ENCODE measurements at places on chromosomes 16 and 17.

DNA sequence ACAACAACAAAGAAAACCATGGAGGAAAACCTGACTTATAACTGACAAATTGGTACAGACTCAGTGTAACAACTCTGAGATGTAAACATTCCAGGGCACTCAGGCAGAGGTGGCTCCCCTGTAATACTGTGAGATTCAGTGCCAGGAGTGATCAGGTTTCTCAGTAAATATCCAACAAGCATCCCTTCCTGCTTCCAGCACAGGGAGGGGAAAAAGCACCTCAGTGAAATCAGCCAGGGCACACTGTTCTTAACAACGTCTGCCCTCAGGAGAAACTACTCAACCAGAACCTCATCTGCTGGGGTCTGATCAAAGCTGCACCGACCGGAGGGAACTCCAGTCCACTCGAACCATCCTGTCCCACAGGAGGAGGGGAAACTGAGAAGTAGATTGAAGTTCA lies 52.3 kb downstream of the AMFR start:
- no peak for DNase-seq

- no peak for DNase-seq
Observed at GRCh38 chr16:11175106-11175786, 80.8 kb downstream of the SOCS1 start.

DNA sequence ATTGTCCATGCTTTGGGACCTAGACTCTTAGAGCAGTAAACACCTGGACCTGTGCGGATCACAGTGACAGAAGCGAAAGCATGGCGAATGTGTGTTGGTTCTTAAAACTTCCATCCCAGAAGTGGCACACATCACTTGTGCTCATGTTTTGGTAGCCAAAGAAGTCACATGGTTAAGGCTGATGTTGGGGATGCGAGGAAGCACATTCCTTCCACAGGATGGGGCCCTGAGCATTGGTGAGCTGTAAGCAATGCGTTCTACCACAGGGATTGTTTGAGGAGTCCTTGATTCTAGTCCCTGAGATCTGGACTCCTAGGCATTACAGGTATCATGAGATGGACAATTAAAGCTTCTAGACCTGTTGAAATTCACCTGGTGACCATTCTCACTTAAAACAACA lies 375.9 kb downstream of the UTP18 start:
- DNase-seq, result no peak

DNA sequence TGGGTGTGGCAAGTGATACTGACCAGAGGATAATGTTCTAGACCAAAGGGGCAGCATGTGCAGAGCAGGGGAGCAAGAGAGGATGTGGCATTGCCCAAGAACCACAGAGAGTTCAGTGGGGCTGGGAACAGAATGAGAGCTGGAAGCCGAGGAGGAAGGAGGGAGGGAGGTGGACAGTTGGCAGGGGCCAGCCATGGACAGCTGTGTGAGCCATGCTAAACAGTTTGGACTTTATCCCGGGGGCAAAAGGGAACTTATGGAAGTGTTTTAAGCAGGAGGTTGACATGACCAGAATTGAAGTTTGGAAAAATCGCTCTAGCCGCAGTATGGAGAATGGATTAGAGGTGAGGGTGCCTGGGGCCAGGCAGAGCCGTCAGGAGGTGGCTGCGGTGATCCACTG lies 29.4 kb upstream of the TMEM132E start:
- no peak for DNase-seq

GRCh38 chr17:45288825-45289224 lies 26.9 kb upstream of the SPATA32 start:
- DNase-seq, result no peak

DNA sequence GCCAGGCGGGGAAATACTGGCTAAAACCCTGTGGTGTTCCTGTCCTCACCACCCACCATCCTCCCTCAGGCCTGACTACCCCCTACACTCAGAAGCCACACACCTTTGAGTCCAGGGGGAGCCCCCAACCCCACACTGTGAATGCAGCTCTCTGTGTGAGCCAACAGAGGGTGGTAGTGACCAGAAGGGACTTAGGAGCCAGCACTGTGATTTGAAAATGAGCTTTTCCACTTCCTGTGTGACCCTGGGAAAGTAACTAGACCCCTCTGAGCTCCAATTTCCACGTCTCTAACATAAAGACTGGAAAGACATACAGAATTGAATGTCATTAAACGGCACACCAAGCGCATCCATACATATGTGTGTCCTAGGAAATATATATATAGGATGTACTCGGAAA lies 58.7 kb downstream of the SDK2 start:
- DNase-seq, result no peak

DNA sequence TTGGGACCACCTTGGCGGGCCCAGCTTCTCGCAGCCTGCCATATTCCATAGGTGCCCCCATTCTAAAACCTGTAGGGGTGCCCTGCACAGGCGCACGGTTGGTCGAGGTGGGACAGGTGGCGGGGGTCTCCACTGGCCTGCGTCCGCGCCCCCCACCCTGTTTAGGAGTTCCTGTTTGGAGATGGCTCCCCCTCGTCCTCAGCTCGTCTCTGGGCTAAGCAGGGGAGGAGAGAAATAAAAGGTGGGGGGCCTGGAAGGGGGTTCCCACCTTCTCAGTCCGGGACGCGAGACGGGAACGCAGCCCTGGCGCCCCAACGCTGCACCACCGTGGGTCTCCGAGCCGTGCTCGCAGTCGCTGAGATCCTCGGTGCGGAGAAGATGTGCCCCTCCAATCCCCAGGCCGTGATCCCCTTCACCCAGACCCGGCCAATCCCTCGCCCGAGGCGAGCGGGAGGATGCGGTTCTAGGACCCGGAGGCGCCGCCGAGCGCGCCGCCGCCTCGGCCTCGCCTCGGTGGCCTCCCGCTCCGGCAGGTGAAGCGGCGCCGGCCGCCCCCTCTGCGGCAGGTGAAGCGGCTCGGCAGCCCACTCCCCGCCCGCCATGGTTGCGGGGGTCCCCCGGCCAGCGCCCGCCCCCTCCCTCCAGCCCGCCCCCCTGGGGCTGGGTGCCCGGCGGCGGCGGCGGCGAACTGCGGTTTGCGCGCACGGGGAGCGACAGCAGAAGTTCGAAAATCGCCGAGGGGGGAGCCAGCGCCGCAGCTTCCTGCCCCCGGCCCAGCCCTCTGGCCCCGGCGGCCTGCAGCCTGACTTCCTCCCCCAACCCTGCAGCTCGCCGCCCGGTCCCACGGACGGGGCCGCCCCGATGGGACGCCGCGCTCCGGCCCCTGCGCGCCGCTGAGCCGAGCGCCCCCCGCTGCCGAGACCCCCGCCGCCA lies at the start of gene FMNL1:
Gene FMNL1 (plus strand): TSS at position 805 of the 933 bp plus-strand sequence. CDS start 240 bp downstream, outside the sequence.
- DNase-seq, result no peak

DNA sequence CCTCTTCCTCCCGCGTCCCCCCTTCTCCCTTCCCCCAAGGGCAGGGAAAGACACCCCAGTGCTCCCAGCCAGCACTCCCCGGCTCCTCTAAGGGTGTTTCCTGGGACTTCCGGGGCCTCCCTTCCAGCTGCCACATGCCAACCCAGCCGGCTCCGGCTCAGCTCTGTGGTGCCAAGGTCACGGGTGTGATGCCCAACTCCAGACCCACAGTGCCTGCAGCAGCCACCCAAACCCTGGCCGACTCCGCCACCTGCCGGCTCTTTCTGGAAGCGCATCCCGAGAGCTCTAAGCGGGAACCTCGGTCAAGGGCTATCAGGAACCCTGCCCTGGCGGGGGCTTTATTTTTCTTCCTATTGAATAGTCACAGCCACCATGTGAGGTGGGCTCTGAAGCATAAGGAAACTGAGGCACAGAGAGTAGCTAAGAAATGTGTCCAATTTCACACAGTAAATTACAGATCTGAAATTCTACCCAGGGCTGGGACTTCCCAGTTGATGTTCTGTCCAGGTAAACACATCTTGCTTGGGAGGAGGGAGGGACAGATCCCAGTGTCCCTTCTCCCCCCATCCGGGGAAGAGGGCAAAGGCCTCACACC lies 3.3 kb upstream of the PPP1R1B start:
- no peak for DNase-seq
